SHP77 (cell line): ENCODE measurements at places on chromosomes 1 and 21.

- DNase-seq, result no peak
These were observed 25.7 kb downstream of the HSPG2 start for GRCh38 chr1:21911205-21912001.

DNA sequence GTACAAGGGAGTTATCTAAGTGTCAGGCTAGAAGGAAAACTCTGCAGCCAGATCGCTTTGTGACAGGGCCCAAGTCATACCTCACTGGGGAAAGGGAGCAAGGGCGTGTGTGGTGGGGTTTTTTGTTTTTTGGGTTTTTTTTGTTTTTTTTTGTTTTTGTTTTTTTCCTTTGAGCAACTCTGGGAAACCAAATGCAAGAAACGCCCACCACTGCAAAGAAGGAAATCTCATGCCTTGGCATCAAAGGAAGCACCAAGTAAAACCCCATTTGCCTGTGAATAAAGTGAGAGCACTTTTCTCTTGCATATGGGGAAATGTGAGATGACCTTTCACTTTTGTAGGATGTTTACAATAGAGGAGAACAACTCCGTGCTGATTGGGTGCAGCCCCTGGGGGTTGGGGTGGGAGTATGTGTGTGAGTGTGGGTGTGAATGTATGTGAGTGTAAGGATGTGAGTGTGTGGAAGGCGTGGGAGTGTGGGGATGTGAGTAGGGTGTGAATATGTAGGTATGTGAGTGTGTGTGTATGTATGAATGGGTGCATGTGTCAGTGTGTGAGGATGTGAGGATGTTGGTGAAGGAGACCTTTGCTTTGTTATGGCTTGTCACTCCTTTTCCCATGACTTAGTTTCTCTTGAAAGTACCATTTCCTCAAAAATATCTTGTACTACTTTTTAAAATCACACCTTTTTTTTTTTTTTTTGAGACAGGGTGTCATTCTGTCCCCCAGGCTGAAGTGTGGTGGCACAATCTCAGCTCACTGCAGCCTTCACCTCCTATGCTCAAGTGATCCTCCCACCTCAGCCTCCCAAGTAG is 34.6 kb downstream of the IL12RB2 start:
- DNase-seq, result no peak

DNA sequence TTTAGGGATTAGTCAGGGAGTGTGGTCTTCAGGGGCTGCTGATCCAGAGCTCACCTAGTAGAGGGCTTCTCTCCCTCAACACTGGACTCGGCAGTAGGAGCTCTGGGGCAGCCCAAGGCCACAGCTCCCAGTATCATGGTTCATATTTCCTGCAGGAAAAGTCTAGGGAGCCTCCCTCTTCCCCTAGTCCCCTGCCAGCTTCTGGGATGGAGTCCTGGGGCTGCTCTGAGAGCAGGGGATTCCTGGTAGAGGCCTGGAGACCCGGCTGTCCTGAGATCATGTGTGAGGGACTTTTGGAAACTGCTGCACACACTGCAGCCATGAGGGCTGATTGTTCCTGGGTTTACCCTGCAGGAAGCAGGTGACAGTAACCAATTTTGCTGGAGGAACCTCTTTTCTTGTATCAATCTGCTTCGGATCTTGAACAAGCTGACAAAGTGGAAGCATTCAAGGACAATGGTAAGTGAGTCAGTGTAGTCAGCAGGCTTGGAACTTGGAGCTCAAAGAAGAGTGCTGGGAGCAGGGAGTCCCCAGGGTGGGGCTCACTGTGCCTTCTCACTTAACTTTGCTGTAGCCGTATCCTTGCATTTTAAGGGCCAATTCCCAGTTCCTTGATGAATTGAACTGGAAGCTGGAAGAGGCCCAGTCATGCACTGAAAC is 16.3 kb downstream of the STRIP1 start:
- DNase-seq, result no peak

GRCh38 chr1:29584776-29585175 is 348.5 kb downstream of the PTPRU start:
- DNase-seq, result no peak

GRCh38 chr1:56676571-56677035 is 31.5 kb downstream of the PRKAA2 start:
- DNase-seq, result no peak

DNA sequence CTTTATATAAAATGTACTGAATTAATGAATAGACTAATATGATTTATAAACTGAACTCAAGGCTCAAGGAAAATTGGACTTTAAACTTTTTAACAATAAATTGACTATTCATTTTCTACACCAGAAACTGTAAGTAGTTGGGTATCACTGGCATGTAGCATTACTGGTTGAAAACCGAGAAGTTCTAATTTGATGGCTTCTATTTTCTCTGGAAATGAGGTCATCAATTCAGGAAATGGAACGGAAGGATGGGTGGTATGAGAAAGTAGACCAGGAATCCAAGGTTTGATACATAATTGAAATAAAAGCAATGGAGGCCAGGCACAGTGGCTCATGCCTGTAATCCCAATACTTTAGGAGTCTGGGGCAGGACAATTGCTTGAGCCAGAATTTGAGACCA is 50.4 kb downstream of the RERE start:
- DNase-seq, result no peak

GRCh38 chr1:246794048-246794827 is 70.0 kb downstream of the SCCPDH start:
- no peak for DNase-seq

- DNase-seq, result no peak
These were observed 65.8 kb downstream of the TRABD2B start for GRCh38 chr1:47931395-47931794.

GRCh38 chr1:101410048-101410878 is 173.4 kb downstream of the S1PR1 start:
- no peak for DNase-seq

GRCh38 chr1:199449221-199449620 is 578.3 kb upstream of the NR5A2 start:
- no peak for DNase-seq

- no peak for DNase-seq
These were observed 104.1 kb downstream of the SIK1 start for GRCh38 chr21:43322805-43323204.

DNA sequence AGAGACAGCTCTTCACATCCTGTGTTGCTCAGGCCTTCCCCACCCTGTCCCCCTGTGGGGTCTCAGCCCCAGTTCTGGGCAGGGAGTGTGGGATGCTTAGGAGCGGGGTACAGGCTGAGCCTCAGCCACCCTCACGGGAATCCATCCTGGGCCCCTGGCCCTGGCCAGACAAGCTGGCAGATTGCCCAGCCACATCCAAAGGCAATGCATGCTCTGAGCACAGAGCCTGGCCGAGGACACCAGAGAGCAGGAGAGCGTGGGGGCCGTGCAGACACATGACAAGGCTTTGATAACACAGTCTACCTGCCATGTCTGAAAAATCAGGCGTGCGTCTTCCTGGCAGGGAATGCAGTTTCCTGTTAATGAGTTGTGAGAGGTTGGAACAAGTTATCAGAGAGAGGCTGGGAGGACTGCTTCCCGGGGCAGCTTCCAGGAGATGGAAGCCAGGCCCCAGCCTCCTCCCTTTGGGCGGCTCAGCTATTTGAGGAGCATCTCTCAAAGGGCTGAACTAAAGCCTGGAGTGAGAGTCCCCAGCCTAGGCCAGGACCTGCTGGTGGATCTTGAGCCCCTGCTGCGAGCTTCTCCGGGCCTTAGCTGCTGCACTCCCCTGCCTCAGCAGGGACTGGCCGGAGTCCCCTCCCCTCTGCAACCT is 72.2 kb upstream of the SELENON start:
- peak; percentile 86 for DNase-seq

GRCh38 chr1:9069326-9070100 is at the start of gene SLC2A5:
TSS of gene SLC2A5 (minus strand) at chr1:9069635. CDS start at chr1:9069536, 99 bp downstream.
- no peak for DNase-seq

GRCh38 chr1:188218289-188218688 is 1389.5 kb downstream of the PLA2G4A start:
- DNase-seq, result no peak

- DNase-seq, result no peak
These were observed 5.9 kb downstream of the NIPAL3 start for GRCh38 chr1:24421502-24421901.

DNA sequence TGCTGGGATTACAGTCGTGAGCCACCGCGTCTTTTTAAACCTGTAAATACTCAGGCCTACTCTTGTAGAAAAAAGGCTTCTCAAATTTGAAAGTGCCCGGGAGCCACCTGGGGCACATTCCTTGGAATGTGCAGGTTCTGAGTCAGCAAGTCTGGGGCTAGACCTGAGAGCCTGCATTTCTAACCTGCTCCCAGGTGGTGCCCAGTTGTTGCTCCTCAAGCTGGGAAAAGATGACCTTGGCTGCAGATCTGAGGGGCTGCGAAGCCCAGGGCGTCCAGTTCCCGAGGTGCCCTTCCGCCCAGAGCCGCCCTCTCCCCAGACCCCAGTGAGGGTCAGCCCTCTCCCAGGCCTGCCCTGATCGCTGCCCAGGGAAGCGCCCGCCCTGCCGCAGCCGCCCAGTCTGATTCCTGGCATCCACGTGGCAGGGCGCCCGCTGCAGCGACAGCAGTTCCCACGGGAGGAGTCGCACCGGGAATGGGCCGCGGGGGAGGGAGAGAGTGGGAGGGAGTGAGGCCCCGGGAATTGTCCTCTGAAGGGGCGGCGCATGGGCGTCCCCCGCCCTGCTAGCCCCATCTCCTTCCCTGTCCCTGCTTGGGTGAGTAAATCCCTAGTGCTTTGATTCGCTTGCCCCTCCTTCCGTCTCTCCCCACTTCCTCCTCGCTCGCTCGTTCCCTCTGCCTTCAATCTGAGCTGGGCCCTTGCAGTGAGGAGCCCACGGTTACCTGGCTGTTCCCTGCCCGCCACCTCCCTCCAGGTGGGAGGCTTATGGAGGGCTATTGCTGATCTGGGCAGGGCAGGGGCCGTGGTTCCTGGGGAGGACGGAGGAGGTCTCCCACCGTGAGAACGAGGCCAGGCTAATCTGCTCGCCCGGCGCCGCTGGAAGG is 18.8 kb upstream of the TENT5B start:
- peak; percentile 35 for DNase-seq

GRCh38 chr1:182367926-182368325 is 23.7 kb downstream of the GLUL start:
- no peak for DNase-seq

GRCh38 chr1:245715970-245716369 is 561.2 kb downstream of the KIF26B start:
- DNase-seq, result no peak

DNA sequence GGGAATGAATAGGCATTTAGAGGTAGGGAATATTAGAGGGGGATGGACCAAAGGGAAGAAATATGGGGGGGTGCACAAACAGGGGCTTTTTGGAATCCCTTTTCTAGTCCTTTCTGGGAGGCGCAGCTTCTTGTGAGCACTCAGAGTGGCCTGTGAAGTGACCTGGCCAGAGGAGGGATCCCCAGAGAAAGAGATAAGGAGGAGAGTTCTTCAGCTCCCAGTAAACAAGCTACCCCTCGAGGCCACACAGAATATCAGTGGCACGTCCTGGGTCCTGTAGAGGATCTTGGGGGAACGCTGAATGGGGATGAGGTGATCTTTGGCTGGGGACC is 19.4 kb downstream of the VANGL2 start:
- DNase-seq, result no peak

DNA sequence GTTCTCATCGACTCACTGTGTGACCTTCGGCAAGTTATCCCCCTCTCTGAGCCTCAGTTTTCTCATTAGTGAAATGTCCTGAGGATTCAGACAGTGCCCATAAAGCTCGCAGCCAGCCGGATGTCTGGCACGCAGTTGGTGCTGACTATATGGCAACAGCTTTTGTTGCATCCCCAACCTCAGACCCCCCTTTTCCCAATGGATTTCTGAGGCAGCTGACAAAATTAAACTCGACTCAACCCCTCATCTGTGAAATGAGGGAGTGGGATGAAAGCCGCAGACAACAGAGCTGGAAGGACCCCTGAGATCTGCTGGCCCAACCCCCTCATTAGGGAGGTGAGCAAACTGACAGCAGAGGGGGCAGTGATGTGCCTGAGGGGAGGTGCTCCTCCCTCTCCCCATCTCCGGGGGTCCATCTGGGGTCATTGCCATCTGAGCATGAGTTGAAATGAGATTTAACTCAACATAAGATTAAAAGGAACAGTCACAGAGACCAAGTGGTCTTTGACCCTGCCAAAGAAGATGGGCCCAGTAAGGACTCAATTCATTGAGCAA is 40.4 kb downstream of the NKAIN1 start:
- no peak for DNase-seq

DNA sequence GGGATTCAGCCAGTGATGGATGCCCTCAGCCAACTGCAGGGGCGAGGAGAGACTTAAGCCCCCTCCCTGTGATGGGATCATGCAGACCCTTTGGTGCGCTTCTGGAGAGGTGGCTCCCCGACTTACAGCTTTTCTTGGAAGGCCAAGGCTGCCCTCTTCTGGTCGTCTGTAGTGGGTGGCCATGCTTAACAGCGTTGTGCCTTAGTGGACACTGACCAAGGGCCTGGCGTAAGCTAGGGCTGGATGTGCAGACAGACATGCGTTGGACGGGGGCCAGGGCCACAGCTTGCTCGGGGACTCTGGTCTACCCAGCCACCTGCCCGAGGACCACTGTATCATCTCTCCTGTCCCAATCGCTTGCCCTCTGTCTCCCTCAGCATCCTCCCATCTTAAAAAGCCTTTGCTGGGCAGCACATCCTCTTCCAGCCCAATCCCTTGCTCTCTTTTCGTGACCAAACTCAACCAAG is 5.5 kb downstream of the AZIN2 start:
- peak; percentile 68 for DNase-seq

GRCh38 chr21:37765221-37765900 is 150.9 kb downstream of the KCNJ6 start:
- no peak for DNase-seq

GRCh38 chr1:54105080-54105479 is 47.7 kb downstream of the CDCP2 start:
- DNase-seq, result no peak

DNA sequence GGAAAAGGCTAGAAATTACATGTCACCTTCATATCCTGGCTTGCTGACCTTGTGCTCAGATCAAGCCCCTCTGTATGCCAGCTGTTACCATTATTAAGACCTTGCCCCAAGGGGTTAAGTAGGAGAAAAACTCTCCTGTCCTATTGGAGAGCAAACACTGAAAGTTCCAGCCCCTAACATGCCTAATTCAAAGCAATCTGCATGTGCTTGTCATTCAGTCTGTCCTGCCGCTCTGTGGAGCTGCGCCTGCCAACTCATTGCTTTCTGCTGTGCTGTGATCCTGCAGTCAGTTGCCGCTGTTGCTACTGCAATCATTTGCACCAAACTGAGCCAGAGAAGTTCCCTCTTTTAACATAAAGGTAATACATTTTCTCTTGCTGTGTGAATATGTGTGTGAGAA is 113.4 kb downstream of the DISP1 start:
- peak; percentile 86 for DNase-seq

DNA sequence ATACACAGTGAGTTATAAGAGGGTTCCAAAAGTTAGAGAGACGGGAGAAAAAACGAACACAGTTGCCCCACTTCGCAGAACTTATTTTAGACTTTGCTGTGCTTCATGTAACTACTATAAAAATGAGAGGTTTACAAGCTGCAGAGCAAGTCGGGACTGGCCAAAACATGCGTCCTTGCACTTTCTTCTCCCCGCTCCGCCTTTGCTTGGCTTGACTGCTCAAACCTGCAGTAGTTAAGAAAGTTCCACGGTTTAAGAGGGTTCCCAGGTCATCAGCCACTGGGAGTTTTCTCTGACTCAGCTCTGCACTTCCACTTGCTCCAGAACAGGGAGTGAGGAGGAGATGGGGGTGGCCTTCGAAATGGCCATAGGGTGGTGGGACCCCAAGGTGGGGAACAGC is 36.2 kb downstream of the CLIC6 start:
- no peak for DNase-seq
